NCI-H774 (cell line): ENCODE measurements at places on chromosomes 7 and 10.

DNA sequence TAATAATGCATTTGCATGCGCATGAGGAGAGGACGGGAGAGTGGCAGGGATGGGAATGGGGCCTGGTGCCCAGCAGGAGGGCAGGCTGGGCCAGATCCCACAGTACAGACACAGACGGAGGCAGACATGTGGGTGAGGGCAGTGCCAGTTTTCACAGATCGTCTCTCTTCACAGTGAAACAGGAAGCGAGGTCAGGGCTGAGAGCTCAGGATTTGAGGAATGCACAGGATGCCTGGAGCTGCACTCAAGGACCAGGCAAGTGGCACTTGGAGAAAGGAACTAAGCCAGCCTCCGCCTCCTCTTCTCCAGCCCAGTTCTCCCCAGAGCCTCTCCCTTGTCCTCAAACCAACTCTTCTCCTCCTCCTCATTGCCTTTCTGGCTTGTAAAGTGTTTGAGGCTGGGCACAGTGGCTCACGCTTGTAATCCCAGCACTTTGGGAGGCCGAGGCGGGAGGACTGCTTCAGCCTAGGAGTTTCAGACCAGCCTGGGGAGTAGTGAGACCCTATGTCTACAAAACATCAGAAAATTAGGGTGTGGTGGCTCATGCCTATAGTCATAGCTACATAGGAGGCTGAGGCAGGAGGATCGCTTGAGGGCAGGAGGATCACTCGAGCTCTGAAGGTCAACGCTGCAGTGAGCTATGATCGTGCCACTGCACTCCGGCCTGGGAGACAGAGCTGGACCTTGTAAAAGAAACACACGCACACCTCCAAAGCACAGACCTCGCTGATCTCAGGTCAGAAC, 115.2 kb downstream of the HIP1 start:
- no peak for DNase-seq

GRCh38 chr7:80386686-80387085, 125.2 kb downstream of the GNAT3 start:
- DNase-seq, result no peak

DNA sequence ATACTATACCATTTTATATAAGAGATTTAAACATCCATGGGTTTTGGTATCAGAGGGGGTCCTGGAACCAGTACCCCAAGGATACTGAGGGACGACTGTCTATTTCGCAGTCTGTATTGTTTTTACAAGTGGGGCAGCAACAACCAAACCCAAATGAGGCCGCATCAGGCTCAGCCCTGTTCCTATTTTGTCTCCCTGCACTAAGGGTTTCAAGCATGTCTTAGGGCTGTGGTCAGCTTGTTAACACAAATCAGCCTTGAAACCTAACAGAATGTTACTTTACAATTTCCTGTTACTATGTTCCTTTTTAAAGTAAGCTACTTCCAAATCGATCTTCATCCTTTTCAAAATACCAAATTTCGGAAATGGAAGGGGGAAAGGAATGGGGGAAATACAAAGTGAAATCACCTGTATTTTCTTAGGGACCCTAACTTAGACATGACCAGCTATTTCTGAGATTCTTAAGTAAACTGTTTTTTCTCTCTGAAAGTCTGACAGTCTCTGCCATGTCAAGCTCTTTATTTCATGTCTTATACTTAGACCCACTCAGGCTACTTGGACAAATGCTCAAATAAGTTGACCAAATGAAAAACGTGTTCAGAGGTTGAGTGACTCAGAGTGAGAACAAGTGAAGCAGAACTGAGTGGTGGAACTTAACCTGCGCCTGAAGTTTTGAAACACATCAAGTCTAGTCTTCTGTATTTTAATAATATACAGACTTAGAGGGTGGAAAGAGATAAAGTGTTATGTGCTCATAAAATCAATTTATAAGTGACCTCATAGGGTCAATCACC, 75.8 kb downstream of the C1GALT1 start:
- DNase-seq, result no peak

- no peak for DNase-seq
Measured at GRCh38 chr7:74476626-74477025, 22.9 kb downstream of the GTF2IRD1 start.

GRCh38 chr10:58152673-58153263, 114.9 kb downstream of the IPMK start:
- DNase-seq, result peak; percentile 35

DNA sequence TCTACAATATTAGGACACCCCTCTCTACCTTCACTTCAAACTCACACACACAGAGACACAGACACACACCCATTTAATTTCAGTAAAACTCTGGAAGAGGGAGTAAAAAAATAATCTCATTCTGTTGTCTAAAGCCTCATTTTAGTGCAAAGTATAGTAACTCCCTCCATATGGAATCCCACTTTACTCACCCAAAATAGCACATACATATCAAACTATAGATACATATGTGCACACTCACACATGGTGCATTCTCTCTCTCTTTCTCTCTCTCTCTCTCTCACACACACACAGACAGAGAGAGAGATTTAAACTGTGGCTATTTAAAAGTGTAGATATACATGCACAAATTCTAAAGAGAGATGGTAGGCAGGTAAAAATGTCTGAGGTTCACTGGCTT, 179.6 kb upstream of the PTN start:
- DNase-seq, result no peak

DNA sequence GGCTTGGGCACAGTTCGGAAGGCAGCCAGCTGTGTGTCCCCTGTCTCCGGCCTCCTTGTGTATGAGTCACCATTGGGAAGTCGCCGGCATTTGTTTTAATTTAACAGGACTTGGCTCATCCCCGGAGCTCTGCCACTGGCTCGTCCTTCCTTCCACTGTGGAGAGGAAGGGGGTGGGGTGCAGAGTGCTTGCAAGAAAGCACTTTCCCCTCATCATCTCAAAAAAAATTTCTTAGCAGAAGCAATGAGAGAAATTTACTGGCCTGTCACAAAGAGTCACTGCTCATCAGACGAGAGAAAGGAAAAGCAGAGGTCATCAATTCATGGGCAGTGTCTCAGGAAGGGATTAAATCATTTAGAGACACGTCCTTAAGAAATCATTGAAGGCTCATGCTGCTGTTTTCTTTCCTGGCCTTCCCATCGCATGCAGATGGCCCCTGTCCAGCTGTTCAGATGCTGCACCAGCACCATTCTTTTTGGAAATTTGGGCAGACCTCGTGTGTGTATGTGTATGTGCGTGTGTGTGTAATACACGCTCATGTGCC, 93.3 kb downstream of the BMS1 start:
- no peak for DNase-seq

GRCh38 chr10:75980419-75981002, 549.1 kb downstream of the LRMDA start:
- DNase-seq, result no peak

DNA sequence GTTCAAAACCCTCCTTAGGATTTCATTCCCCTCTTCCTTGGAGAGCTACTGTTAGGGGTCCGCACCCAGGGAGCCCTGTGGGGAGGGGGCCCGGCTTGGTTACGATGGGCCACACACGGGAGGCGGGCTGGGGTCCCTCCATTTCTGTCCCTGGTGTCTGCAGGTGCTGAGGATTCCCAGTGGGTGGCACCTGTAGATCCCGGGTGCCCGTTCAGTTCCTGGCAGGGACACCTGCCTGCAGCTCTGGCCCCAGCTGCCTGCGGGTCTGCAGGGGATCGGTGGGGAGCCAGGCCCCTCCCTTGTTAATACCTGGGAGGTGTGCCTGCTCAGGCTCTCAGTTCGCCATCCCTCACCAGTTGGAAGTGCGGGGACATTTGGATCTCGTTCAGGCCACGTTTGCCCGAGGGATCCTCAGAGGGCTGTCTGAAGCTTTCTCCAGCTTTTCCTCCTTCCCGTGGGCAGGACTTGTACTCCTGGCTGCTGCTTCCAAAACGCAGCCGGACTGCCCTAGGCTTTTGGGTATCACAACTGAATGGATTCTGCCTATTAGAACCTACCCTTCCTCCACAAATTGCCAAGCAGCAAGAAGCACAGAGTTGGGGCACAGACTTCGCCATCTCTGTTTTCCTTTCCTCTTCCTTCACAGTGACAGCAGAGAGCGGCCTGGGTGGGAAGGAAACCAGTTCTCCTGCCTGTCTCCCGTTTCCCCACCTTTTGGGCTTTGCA, 22.3 kb upstream of the IL15RA start:
- DNase-seq, result peak; percentile 25

GRCh38 chr7:19145434-19146115, 354 bp upstream of the FERD3L start:
- no peak for DNase-seq

- no peak for DNase-seq
Measured at GRCh38 chr10:122165484-122166276, 105.4 kb upstream of the BTBD16 start.

GRCh38 chr10:70432101-70432500, 9.4 kb downstream of the NODAL start:
- no peak for DNase-seq

DNA sequence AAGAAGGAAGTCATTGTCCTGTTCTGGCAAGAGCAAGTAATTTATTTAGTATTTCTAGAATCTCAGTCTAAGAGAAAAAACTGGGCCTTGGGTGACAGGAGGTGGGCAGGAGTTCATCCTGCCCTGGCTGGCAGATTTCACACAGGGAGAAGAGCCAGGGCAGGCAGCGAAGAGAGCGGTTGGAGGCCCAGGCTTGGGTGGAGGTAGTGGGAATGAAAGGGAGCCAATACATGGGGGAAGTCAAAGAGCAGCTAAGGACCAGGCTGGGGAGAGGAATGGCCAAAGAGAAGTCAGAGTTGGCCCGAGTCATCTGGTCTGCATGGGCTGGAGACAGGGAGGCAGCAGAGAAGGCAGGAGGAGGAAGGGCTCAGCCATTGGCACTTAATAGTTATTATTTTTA, 51.4 kb downstream of the HECW1 start:
- no peak for DNase-seq

- DNase-seq, result no peak
Measured at GRCh38 chr7:143120691-143121405, 11.0 kb upstream of the PIP start.

DNA sequence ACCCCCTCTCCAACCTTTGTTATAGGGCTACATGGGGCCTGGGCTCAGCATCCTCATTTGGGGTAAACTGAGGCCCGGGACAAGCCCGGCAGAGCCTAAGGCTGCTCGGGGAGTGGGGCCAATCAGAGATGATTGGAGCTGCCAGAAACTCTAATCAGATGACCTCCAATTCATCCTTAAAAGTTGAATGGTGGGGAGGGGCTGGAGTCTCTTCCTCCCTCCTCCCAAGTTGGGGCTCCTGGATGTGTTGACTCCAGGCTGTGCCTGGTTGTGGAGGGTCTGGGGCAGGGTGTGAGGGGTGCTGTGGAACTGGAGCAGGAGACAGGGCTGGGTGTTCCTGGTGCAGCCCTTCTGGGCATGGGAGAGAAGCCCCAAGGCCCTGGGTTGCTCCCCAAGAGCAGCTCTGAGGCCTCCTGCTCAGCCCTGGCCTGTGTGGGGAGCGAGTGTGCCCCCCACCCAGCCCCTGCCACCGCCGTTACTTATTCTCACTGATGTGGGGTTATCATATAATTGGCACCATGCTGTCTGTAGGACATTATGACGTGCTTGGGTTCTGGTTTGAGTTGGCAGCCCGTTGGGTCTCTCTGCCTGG, 2.2 kb downstream of the BHLHA15 start:
- DNase-seq, result no peak

- DNase-seq, result no peak
Measured at GRCh38 chr7:47956220-47956619, 8.0 kb upstream of the PKD1L1 start.

GRCh38 chr10:84473136-84473535, 144.7 kb downstream of the CCSER2 start:
- no peak for DNase-seq

DNA sequence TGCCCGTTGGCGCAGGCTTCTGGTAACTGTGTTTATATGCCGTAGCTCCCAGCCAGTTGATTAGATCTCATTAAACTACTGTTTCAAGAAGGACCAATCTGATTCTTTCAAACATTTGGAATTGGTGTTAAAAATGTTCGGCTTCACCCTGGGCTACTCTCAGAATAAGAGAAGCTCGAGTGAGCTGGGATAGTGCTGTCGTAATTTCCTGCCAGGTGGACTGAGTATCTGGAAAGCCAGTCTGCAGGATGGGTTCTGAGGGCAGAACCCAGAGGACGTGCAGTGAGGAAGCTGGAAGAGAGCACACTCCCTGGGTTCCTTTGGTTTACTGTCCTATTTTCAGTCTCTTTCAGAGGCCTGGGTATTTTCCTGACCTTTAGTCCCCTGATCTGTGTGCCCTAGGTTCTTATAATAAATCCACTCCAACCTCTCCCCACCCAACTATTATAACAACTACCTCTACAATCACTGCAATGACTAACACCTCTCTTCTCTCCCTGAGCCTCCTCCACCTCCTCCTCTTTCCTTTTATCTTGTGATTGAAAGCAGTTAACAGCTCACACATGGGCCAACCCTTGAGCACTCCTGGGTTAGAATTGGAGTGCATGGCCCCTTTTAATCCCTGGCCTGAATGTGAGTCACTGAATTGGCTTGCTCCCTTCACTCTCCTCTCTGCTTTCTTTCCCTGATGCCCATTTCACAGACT, 63.0 kb downstream of the AOAH start:
- DNase-seq, result no peak

DNA sequence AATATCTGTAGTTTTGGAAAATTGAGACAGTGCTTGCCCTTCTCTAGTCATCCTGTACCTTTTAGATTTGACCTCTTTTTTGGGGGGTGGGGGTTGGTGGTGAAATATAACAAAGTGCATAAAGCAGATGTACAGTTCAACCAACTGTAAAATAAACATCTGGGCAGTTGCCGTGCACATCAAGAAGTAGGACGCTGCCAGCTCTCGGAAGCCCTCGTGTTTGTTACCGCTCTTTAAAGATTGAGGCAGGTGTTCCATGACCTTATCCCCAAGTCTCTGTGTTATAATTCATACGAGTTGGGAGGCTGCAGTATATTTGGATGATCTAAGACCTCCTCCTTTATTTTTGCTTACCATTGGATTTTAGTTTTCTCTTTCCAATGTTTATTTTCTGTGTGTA, 55.1 kb downstream of the SDK1 start:
- no peak for DNase-seq

GRCh38 chr10:5632446-5632845, 33.9 kb downstream of the ASB13 start:
- DNase-seq, result no peak

DNA sequence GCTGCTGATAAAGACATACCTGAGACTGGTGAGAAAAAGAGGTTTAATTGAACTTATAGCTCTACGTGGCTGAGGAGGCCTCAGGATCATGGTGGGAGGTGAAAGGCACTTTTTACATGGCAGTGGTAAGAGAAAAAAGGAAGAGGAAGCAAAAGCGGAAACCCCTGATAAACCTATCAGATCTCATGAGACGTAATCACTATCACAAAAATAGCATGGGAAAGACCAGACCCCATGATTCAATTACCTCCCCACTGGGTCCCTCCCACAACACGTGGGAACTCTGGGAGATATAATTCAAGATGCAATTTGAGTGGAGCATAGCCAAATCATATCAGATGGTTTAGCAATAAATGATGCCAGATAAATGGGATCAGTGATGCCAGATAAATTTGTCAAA, 892.0 kb upstream of the CELF2 start:
- no peak for DNase-seq

- DNase-seq, result no peak
Measured at GRCh38 chr7:121499624-121500023, 103.5 kb upstream of the FAM3C start.

GRCh38 chr7:121282129-121282528, 46.7 kb upstream of the WNT16 start:
- no peak for DNase-seq
